ENCODE measurements at places on chromosomes 12 and 14. TPM values are rescaled to one million over a fixed set of nuclear protein-coding genes. Genes with fewer than 3 reads are reported as not detected.

DNA sequence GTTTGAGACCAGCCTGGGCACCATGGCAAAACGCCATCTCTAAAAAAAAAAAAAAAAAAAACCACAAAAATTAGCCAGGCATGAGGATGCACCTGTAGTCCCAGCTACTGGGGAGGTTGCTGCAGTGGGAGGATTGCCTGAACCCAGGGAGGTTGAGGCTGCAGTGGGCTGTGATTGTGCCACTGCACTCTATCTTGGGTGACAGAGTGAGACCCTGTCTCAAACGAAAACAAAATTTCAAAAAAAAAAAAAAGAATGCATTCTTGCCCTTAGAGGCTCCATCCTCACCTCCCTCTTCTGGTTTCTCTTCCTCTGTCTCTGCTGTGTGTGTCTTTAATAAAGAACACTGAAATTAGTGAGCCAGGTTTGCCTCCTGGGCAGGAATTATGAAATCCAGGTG lies 107.8 kb downstream of the VCPKMT start:
- H3K36me3 ChIP-seq = peaks cover 33% of the 10 kb centered on the region
- no peak for DNase-seq
- no peak overlapping the region for H3K4me3 ChIP-seq
- no peaks in the 10 kb centered on the region for H3K27me3 ChIP-seq

- H3K27me3 ChIP-seq = peaks cover 29% of the 10 kb centered on the region
- H3K4me3 ChIP-seq = no peak overlapping the region
- peaks cover 12% of the 10 kb centered on the region for H3K4me1 ChIP-seq
- DNase-seq = no peak
Measured at GRCh38 chr12:124749725-124750124, 113.9 kb downstream of the SCARB1 start.

DNA sequence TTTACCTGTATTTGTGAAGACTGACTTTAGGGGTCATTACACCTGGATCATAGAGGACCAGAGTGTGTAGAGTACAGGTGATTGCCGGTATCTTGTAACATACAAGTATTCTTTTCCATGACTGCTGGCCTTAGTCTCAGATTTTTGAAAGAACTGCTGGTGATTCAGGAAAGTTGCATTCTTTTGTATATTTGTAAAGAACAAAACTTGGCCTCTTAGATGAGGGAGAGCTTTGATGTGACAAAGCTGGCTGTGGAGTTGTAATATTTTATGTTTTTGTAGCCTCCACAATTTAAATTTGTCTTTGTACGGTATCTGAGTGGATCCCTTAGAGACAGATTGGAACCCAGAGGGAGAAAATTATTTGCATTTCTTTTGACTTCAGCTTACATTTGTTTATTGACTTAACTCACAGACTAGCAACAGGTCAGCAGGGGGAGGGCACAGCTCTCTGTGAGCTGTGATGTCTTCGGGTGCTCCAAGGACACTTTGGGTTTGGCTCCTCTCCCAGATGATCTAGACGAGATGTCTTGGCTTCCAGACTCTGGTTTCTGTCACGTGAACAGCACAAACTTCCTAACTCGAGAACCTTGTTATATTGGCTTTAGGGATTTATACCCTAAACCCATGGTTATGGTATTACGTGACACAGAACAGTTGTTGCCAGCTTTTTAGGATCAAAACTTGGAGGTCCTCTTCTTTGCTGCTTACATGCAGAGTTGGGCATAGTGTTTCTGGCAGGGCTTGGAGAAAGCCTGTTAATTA lies 65.9 kb downstream of the DAAM1 start:
- H3K4me3 ChIP-seq = no peak overlapping the region
- DNase-seq = no peak
- no peak overlapping the region for H3K27ac ChIP-seq
- H3K4me1 ChIP-seq = peaks cover 6% of the 10 kb centered on the region
- peaks cover 11% of the 10 kb centered on the region for H3K36me3 ChIP-seq

- H3K36me3 ChIP-seq = no peaks in the 10 kb centered on the region
- DNase-seq = no peak
- no peak overlapping the region for H3K27ac ChIP-seq
- peaks cover 88% of the 10 kb centered on the region for H3K27me3 ChIP-seq
Measured at GRCh38 chr12:49340971-49341776, 4.2 kb upstream of the C1QL4 start.

Gene MANSC1
- total RNA-seq = 0.20 TPM

GRCh38 chr12:19410629-19411185 lies 28.6 kb upstream of the AEBP2 start:
- H3K36me3 ChIP-seq = peaks cover 2% of the 10 kb centered on the region
- DNase-seq = no peak
- H3K4me1 ChIP-seq = peaks cover 8% of the 10 kb centered on the region
- no peak overlapping the region for H3K27ac ChIP-seq
- no peak overlapping the region for H3K4me3 ChIP-seq

- no peaks in the 10 kb centered on the region for H3K27me3 ChIP-seq
- peaks cover 9% of the 10 kb centered on the region for H3K4me1 ChIP-seq
- no peak overlapping the region for H3K27ac ChIP-seq
Measured at GRCh38 chr12:75970310-75970709, 61.3 kb downstream of the PHLDA1 start.

Gene ATL1
- 1.5 TPM for total RNA-seq

Gene SALL2
- total RNA-seq = 4.4 TPM

DNA sequence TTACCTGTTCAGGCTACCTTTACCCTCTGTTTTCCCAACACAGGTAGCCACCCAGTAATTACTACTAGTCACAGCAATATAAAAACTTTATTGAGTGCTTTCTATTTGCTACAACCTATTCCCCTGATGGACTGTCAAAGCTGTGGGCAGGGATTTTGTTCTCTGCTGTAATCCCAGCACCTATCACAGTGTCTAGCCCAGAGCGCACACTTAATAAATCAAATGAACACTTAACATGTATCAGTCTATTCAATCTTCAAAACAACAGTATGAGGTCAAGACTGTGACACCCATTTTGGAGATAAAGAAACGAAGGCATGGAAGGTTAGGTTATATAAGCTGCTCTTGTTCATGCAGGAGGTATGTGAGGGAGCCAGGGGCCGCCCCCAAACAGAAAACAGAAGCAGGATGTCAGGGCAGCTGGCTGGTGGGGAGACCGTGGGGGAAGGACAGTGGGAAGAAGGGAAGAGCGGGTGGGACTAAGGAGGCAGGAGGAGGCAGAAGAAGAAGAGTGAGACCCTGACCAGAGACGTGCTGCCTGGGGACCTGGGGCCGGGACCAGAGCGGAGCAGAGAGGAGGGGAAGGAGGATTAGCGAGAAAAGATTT lies 1.7 kb downstream of the TNFRSF1A start:
- DNase-seq = no peak
- peaks cover 6% of the 10 kb centered on the region for H3K36me3 ChIP-seq
- H3K27ac ChIP-seq = no peak overlapping the region
- no peaks in the 10 kb centered on the region for H3K27me3 ChIP-seq
- H3K4me1 ChIP-seq = peaks cover 34% of the 10 kb centered on the region

Gene FGF6
- not detected for total RNA-seq

- H3K4me1 ChIP-seq = peaks cover 3% of the 10 kb centered on the region
- H3K36me3 ChIP-seq = peaks cover 12% of the 10 kb centered on the region
- H3K27ac ChIP-seq = no peak overlapping the region
- H3K27me3 ChIP-seq = no peaks in the 10 kb centered on the region
Measured at GRCh38 chr12:112179916-112180315, 54.6 kb downstream of the TRAFD1 start.

DNA sequence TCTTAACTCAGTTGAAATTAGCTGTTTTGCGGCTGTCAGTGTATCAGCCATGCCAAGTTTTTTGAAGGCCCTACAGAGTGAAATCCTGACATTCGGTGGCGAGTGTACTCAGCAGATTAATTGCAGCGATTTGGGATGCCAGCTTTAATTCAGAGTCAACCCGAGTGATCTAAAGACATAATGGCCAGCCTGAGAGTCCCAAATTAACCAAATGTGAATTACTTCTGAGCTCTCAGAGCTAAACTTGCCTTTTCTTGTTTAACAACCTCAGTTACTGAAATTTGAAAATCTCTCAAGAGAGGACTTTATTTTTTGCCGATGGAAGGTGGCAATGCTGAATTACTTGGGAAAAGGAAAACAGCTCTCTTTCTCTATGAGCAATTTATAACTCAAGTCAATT lies 148.5 kb downstream of the GLT1D1 start:
- no peak overlapping the region for H3K4me3 ChIP-seq
- no peak overlapping the region for H3K27ac ChIP-seq
- no peaks in the 10 kb centered on the region for H3K36me3 ChIP-seq

Gene RAD9B
- total RNA-seq = 1.8 TPM

Gene BBOF1
- total RNA-seq = 2.9 TPM

- no peak for DNase-seq
- H3K27ac ChIP-seq = no peak overlapping the region
- H3K36me3 ChIP-seq = no peaks in the 10 kb centered on the region
- no peak overlapping the region for H3K4me3 ChIP-seq
- H3K27me3 ChIP-seq = peaks cover 24% of the 10 kb centered on the region
Measured at GRCh38 chr12:109385339-109386058, 37.8 kb downstream of the MYO1H start.

- H3K27me3 ChIP-seq = peaks cover 23% of the 10 kb centered on the region
- H3K4me1 ChIP-seq = no peaks in the 10 kb centered on the region
- no peak overlapping the region for H3K4me3 ChIP-seq
Measured at GRCh38 chr12:109029411-109029810, 8.5 kb upstream of the SVOP start.

GRCh38 chr14:64061706-64062105 lies 208.9 kb downstream of the SYNE2 start:
- peaks cover 34% of the 10 kb centered on the region for H3K36me3 ChIP-seq
- no peaks in the 10 kb centered on the region for H3K4me1 ChIP-seq
- no peak for DNase-seq
- H3K27me3 ChIP-seq = no peaks in the 10 kb centered on the region
- H3K27ac ChIP-seq = no peak overlapping the region

DNA sequence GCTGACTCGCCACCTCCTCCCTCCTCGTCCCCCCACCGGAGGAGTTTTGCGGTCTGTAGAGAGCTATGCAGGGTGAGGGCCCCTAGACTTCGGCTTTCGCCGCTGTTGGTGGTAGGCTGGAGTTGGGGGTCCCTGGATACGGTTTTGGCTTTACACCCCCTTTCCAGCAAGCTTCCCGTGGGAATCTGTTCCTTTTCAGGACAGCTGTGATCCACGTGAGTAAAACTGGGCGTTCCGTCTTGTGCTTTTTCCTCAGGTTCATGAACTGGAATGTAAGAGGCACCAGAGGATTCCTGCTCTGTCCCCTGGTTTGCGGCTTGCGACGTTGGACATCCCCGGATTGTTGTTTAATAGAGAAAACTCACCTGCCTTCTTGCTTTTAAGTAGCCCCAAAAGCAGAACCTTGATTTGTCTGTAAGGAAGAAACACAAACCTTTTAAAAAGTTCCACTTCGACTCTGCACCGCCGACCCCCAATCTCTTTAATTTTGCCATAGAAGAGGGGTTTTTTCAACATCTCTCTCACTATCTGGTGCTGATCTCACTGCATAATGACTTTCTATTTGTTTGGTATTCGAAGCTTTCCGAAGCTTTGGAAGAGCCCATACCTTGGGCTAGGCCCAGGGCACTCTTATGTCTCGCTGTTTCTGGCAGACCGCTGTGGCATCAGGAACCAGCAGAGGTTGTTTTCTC lies 490 bp downstream of the PRORP start:
- peaks cover 37% of the 10 kb centered on the region for H3K4me1 ChIP-seq
- no peaks in the 10 kb centered on the region for H3K27me3 ChIP-seq
- H3K27ac ChIP-seq = peak overlapping the region; percentile 99
- peak overlapping the region; percentile 96 for H3K4me3 ChIP-seq

GRCh38 chr12:92558806-92559205 lies 144.0 kb upstream of the PLEKHG7 start:
- no peaks in the 10 kb centered on the region for H3K27me3 ChIP-seq
- peaks cover 23% of the 10 kb centered on the region for H3K36me3 ChIP-seq
- H3K27ac ChIP-seq = no peak overlapping the region
- DNase-seq = no peak
- no peak overlapping the region for H3K4me3 ChIP-seq

DNA sequence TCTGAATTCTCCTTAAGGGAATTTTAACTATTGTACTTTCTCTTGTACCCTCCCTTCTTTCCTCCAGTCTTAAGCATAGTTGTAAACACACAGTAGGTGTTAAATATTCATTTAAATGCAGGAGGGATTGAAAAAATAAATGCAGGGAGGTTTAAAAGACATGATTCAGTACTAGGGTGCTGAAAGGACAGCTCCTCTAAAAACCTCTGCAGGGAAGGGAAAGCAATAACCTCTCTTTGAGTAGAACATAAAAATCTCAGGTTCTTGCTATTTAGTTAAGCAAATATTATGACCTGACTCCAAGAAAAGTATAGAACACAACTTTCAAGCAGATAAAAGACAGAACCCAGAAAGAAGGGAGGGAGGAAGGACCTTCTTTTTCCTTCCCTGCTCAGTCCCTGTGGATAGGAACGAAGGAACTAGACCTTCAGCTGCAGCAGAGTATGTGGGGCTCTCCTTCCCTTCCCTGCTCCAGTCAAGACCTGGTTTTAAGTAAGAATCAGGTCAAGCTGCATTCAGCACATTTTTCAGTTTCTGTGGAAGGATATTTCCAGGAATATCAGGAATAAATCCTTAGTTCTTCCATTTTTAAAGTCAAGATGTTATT lies 4.7 kb downstream of the MAP3K9 start:
- H3K4me3 ChIP-seq = no peak overlapping the region
- H3K27ac ChIP-seq = no peak overlapping the region
- H3K27me3 ChIP-seq = no peaks in the 10 kb centered on the region
- H3K36me3 ChIP-seq = peaks cover 18% of the 10 kb centered on the region
- H3K4me1 ChIP-seq = peaks cover 9% of the 10 kb centered on the region

DNA sequence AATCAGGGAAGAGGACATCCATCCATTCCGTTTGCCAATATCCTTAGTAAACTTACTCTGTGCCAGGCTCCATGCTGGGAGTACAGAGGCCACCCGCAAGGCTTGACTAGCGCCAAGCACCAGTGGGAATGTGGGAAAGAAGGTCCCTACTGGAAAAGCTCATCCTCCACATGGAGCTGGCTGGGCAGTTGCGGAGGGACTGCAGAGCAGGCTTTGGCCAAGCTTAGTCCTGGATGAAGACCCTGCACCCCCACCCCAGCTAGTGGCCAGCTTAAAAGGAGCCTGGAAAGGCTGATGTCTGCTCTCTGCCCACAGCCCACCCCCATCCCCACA lies 22.4 kb upstream of the EIF2B2 start:
- no peaks in the 10 kb centered on the region for H3K4me1 ChIP-seq
- H3K27me3 ChIP-seq = peaks cover 6% of the 10 kb centered on the region
- H3K4me3 ChIP-seq = no peak overlapping the region

DNA sequence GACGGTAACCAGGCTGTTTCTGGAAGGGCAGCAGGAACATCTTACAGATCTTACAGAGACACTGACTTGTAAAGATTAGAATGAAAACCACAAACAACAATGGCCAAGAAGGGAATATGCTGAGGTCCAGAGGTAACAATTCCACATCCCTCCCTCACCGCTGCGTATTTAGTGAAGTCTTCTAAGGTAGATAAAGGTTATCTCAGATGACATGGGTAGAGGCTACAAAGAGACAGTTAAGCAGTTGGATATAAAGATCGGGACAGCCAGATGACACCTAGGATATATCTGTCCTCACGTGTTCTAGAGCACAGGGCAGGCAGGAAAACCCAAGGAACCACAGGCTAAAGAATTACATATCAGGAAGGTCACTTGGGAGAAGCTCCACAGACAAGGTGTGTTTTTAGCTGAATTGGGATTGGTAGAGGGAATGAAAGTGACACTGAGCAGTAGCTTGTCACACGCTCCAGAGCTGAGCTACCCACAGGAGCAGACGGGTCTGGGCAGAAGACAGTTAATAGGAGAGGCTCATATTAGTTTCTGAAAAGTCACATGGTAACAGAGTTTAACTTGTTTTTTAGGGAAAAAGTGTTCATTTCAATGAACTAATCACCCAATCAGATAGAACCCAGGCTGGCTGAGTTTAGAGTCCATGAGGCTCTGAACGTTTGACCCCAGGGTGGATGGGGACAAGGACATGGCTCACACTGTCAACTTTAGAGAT lies 83.3 kb downstream of the MIA2 start:
- H3K36me3 ChIP-seq = peaks cover 24% of the 10 kb centered on the region
- H3K27ac ChIP-seq = no peak overlapping the region
- H3K4me1 ChIP-seq = peaks cover 1% of the 10 kb centered on the region
- no peaks in the 10 kb centered on the region for H3K27me3 ChIP-seq
